ENCODE measurements at places on chromosomes 2 and 18. TPM values are rescaled to one million over a fixed set of nuclear protein-coding genes. Genes with fewer than 3 reads are reported as not detected.

FER1L5 gene
- total RNA-seq = 1.1 TPM

SATB2 gene
- total RNA-seq = 6.4 TPM

CRYGB gene
- total RNA-seq = not detected

KCNG2 gene
- not detected for total RNA-seq

GRCh38 chr2:40034801-40035200 is 255.7 kb upstream of the THUMPD2 start:
- DNase-seq = no peak

GRCh38 chr2:88668862-88669261 is 22.6 kb upstream of the RPIA start:
- DNase-seq = no peak

GRCh38 chr2:949384-950079 is 1.1 kb upstream of the SNTG2 start:
- DNase-seq = no peak

DNA sequence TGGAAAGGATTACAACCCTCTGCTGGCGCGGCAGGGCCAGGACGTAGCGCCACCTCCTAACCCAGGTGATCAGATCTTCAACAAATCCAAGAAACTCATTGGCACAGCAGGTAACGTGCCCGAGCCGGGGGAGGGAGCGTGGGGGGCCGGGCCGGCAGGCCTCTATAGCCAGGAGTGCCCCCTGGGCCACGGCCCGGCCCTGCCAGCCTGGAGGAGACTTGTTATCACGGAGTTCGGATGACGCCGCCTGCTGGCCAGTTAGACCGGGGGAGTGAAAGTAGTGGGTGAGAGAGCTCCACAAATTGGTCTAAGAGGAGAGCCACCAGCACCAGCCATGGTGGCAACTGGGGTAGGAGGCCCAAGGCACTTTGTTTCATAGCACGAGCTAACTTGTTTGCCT is 8.6 kb upstream of the TMEM214 start:
- no peak for DNase-seq

GRCh38 chr2:42762823-42763804 is 821 bp downstream of the OXER1 start:
- DNase-seq = no peak

DNA sequence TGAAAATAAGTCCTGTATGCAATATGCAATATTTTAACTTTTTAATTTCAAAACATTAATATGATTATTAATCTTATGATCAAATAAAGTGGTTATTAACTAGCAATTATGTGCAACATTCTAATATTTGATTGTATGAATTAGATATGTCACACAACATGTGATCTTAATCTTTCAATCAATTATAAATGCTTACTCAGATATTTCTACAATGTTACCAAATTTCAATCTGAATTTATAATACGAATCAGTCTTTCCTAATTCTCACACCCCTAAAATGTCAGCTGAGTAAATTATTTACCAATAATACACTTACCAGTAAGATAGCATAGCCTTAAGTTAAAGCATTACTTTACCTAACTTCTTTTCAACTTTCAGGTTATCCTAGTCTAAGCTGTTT is 186.3 kb downstream of the CALCRL start:
- no peak for DNase-seq

DNA sequence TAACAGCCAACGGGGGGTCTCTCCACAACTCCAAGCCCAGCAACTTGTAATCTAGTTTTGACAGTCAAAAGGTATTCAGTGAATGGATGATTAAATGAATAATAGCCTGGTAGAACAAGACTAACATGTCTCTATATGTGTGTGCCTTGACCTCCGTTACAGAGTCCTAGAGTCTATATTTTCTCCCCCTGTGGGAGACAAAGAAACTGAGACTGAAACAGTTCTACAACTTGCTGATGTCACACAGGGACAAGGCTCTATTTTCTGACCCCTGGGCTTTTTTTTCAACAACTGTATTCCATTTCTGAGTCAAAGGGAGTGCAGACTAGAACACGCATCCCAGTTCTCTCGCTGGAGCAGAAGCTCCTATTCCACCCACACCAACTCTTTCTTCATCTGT is 223.6 kb upstream of the AGAP1 start:
- DNase-seq = no peak

- DNase-seq = no peak
Observed at GRCh38 chr2:53911434-53912189, 51.8 kb upstream of the GPR75 start.

DNA sequence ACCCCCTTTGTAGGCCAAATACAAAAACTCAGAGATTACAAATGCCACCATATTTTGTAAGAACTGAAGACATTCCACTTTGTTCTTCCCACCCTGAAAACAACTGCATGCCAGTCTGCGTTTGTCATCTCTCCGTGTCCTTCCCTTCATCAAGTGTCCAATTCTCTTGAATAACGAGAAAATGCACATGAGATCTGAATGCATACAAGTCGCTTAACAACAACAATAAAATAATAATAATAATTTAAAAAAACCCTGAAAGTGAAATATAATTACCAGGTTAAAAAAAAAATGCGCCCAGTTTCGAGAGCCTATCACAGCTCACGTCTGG is 2.0 kb upstream of the SETBP1 start:
- DNase-seq = no peak

GRCh38 chr18:63928331-63928730 is 20.6 kb downstream of the SERPINB10 start:
- no peak for DNase-seq

Measured in mucosa of gallbladder (tissue), 1 donor.